B cell (primary cell): ENCODE measurements at places on chromosomes 12 and 14. TPM values are rescaled to one million over a fixed set of nuclear protein-coding genes. Genes with fewer than 3 reads are reported as not detected.

DNA sequence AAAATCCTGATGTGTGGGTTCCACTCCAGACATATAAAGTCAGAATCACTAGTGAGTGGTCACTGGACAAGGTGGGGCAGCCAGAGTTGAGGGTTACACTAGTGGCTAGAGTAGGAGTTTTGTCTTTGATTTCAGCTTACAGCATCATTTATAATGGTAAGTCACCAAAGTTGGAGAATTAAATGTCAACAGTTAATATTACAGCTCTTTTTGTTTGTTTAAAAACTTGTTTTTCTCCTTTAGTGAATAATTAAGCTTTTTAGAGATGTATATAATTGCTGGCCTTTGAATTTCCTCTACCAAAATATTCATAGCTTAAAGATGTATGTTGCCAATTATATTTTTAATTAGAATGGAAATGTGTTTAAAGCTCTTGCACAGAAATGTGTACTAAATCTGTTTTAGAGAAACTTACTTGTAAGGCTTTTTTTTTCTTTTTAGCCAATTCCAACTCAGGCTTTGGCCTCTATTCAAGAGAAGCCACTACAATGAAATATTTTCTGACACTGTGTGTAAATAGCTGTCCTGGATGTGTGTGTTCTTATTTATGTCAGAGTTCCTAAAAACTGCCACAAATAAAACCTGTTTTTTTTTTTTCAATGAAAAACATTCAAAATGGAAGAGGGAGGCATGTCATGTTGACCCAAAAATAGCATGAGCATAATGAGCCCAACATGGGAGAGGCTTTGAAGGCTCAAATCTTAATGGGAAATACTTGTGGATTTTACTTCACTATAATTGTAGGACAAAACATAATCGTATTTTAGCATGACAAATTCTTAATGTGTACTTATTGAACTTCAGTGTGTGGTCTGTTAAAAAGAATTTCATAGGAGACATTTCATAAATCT, 92.2 kb downstream of the TBC1D30 start:
- DNase-seq: no peak

DNA sequence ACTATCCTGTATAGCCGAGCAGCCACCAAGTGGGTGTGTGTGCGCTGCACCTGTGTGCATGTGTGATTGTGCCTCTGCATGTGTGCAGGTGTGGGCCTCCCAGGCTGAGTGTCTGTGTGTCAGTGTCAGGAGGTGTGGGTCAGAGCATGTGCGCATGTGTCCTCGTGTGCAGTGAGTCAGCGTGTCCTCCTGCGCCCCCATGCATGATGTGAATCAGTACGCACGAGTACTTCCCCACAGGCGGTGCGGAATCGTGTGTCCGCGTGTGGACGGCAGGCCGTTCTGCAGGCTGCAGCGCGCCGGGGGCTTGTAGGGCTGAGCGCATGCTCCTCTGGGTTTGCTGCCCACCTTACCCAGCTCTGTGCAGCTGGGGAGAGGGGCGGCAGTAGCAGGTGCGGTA, 34.2 kb downstream of the DTX1 start:
- DNase-seq: peak; percentile 74

DNA sequence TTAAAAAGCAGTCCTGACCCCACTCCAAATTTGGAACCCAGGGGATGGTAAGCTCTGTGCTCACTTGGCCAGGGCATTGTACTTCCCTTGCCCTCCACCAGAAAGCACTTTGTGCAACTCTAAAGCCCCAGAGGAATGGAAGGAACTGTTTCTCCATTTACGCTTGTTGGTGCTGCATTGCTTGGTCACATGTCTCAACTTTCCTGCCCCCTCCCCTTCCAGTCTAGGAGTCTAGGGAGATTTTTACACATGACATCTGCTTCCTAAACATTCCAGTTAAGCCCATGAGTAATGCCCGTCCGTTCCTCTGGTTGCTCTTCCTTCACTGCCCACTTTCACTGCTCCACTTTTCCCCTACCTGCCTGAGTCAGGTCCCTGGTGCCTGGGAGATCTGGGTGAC, 92.6 kb upstream of the MAP1LC3B2 start:
- no peak for DNase-seq

DNA sequence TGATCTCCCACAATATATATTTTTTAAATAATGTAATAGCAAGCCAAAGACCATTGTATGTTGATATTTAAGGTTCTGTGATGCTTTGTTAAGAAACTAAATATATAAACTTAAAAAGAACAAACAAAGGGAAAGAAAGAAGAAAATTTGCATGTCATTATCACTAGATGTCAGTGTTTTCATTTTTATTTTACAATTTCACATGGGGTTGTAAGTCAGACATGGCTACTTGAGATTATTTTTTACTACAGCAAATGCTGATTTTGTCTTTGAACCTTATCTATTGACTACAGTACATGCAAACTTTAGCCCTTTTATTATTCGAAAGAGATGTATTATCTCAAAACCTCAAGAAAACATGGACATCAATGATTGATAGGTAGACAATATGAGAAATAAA, 36.1 kb downstream of the SLCO1C1 start:
- DNase-seq: no peak

DNA sequence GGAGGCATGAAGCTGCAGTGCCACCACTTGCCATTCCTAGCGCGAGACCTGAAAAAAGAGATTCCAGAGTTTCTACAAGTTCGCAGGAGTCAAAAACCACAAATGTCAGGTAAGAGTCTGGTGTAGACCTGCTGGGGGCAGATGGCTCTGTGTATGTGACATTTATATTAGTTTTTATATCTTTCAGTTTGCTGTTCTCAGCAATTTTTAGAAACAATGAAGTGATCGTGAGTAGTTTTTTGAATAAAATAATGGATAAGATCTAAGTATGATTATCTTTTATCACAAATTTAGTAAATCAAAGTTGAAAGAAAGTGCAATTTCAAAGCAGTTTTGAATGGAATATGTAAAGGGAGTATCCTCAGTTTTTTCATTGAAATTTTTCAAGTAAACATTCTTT, 9.3 kb downstream of the ZC3H14 start:
- no peak for DNase-seq

- no peak for DNase-seq
Observed at GRCh38 chr14:20116748-20117147, 6.2 kb downstream of the OR4K17 start.

DNA sequence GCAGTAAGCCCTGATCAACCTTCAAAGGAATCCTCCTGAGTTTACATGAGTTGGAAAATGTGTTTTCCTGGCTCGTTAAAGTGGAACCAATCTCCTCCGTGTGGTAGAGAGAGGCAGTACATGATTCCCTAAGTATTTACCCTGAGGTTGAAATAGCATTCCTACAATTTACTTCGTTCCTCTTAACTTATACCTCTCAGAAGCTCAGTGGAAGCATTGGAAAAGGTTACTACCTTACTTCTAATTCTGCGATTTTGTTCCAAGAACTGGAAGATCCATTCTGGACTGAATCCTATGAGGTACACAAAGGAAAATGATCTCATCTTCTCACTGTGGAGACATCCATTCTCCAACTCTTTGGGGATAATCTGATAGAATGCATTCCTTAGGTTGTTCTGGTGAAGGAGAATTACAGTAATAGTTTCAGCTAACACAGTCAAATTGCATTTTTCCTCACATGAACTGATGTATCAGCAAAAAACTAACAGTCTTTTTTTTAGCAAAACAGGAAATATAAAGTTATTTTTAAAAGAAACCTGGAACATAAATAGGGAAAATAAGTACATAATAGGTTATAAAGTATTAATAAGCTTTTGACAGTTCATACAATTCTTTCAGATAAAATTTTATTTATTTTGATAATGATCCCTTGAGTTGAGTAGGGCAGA, 475.6 kb downstream of the PDZRN4 start:
- DNase-seq: no peak

DNA sequence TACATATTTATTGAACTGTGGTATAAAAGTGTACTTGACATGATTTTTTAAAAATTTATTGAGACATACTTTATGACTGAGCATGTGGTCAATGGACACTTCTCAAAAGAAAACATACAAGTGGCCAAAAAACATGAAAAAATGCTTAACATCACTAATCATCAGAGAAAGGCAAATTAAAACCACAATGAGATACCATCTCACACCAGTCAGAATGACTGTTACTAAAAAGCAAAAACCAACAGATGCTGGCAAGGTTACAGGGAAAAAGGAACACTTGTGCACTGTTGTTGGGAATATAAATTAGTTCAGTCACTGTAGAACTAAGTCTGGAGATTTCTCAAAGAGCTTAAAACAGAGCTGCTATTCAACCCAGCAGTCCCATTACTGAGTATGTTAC, 1177.6 kb downstream of the GALC start:
- no peak for DNase-seq

- DNase-seq: no peak
Observed at GRCh38 chr12:66176105-66176900, 6.5 kb upstream of the TMBIM4 start.

GRCh38 chr12:80282226-80282625, 161.8 kb upstream of the PTPRQ start:
- DNase-seq: no peak

DNA sequence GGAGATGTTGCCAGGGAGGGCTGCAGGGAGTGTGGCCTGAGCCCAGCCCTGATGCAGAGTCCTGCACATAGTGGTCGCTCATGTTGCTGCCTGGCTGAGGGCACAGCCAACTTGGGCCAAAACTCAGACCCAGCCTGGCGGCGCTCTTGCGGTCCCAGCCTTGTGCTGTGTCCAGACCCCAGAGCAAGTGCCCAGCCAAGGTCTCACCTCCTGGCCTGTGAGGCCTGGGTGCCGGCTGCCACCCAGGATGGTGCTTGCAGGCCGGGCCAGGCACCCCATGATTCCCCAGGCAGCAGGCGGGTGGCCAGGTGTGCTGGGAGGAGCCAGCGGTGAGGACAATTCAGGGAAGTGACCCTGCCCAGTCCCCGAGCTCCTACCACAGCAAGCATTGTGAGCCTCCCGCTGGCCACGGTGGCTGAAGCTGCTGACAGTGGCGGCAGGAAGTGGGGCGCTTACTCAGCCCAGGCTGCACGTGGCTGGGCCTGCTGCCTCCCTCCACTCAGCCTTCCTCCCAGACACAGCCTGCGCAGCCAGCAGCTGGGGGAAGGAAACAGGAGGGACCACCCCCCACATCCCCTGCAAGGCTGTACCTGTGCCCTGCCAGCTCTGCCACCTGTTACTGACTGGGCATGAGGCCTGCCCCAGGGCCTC, 17.7 kb upstream of the PGF start:
- DNase-seq: no peak

- no peak for DNase-seq
Observed at GRCh38 chr12:114213055-114213581, 192.8 kb downstream of the TBX5 start.

GRCh38 chr14:35223927-35224326, 68.3 kb upstream of the PSMA6 start:
- DNase-seq: no peak

DNA sequence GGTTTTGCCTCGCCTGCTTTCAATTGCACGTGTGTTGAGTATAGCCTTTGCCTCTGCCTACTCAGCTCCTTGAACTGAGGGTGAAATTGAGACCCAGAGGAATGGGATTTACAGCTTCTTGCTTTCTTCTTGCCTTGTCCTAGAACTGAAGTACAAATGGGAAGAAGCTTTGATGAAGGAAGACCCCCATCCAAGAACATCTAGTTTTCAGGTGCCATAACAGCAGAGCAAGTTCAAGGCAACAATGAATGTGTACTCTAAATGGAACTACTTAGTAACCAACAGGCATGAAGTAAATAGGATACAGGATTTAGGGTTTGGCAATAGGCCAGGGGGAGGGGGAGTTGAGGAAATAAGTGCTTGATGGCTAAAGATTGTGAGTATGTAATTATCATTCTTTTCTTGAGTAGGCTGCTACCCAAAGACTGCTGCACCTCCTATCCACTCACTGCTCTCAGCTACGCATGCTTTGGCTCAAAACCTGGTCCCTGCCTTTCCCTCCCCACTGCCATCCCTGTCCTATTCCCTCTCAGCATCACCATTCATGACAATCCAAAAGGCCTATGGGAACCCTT, 2.1 kb downstream of the GPX2 start:
- DNase-seq: no peak

DNA sequence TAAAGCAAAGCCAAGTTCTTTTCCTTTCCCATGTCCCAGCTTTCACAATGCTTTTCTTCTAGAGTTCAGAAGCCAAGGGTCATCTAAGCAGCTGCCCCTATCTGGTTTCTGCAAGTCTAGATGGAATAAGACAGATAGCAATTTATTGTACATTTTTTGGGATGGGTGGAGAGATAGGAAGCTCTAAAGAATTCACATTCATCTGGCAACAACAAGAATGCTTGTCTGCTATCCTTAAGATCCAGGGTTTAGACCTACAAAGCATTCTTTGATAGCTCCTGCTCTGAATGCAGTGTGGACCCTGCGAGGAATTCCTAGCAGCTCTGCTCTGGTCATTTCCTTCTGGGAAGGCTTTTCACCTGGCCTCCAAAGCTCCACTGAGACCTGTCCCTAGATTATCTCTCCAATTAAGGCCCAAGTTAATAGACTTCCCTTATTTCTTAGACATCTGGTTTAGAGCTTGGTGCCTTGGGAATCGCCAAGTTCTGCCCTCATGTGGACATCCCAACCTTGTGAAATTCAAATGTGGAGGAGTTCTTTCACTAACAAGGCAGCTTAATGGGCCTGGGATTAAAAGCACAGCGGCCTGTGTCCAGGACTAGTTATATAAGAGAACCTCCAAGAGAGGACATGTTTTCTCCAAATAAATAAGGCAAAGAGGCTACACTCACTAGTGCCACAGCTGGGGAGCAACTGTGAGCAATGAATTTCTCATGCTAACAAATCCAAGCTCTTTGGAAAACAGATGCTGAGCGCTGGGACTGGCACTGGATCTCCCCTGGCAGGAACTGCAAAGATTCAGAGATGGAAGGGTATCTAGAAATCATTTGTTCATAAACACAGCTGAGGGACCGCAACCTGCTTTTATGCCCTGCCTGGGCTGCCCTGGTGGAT, 384.5 kb upstream of the DDHD1 start:
- DNase-seq: no peak

- no peak for DNase-seq
Observed at GRCh38 chr14:93538413-93538812, 107.7 kb downstream of the UNC79 start.

- no peak for DNase-seq
Observed at GRCh38 chr12:94184995-94185719, 36.8 kb downstream of the PLXNC1 start.

- peak; percentile 47 for DNase-seq
Observed at GRCh38 chr14:32702562-32702961, 236.1 kb upstream of the NPAS3 start.

GRCh38 chr12:65525491-65526141, 247.1 kb downstream of the MSRB3 start:
- no peak for DNase-seq

DNA sequence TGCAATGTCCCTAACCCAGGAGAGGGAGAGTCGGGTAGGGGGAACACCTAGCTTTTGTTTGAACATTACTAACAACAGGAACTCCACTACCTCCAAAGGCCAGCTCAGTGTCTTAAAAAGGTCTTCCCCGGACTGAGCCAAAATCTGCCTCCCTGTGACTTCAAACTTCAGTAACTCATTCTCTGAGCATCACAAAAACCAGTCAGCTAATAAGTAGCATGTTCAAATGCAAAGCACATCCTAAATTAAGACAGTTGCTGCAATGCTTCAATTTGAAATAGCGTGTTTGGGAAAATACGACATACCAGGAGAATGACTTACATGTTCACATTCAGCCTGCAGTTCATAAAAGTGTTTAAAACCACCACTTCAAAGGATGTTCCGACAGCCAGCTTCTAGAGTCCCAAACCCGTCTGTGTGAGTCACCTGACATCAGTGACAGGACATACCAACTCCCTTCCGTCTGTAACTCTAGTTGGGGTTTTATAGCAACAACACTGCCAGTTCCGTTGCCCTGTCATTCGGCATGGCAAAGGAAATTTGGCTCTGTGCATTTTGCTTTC, 13.0 kb downstream of the ZFP36L1 start:
- no peak for DNase-seq

Gene CLEC4E
- polyA plus RNA-seq: 0.06 and 0.17 TPM in 2 replicates

Gene MYH6
- not detected in 2 replicates for polyA plus RNA-seq

Gene ST8SIA1
- 0.04 and 0.37 TPM in 2 replicates for polyA plus RNA-seq

Gene LRTM2
- polyA plus RNA-seq: not detected in 2 replicates

Gene DTX1
- 49.5 and 88.6 TPM in 2 replicates for polyA plus RNA-seq
